ENCODE measurements at places on chromosomes 7 and 10.

DNA sequence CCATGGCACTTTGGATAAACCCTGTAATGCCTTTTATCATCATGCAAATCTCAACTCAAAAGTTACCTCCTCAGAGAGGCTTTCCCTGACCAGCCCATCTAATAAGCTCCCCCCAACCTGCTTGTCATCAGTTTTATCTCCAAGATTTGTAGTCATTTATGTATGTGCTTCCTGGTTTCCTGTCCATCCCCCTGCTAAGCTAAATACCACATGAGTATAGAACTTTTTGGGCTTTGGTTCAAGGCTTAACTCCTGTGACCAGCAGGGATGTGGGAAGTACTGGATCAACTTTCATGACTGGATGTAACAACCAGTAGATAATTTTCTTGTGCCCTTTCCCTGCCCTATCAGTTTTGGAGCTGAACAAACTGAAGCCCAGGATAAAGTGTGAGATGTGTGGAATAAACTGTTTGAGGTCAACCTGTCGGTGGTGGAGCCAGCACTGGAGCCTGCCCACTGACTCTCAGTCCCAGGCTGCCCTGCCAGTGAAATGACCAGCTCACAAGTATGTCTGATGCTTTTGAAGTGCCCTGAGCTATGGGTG lies 148.6 kb downstream of the CYP26A1 start:
- DNase-seq = no peak

GRCh38 chr10:90947030-90947960 lies 26.4 kb upstream of the ANKRD1 start:
- no peak for DNase-seq

DNA sequence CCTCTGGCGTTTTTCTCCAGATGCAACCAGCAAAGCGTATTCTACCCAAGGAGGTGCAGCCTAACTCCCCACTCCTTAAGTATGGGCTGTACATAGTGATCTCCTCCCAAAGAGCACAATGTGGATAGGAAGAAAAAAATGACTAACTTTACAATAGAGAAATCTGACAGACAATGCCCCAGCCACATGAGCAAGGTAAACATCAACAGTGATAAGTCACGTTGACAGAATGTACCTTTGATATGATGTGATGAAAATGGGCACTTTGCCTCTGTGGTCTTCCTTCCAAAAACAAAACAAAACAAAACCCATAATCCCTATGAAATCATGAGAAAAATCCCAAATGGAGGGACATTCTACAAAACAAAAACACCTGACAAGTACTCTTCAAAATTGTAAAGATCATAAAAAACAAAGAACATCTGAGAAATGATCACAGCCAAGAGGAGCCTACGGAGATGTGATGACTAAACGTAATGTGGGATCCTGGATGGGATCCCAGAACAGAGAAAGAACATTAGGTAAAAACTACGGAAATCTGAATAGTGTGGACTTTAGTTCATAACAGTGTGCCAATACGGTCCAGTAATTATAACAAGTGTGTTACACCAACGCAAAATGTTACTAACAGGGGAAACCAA lies 50.6 kb downstream of the ABLIM1 start:
- no peak for DNase-seq

- no peak for DNase-seq
Observed at GRCh38 chr7:154871507-154871906, 131.4 kb downstream of the PAXIP1 start.

GRCh38 chr7:29177963-29178600 lies 16.5 kb upstream of the CHN2 start:
- DNase-seq = no peak

DNA sequence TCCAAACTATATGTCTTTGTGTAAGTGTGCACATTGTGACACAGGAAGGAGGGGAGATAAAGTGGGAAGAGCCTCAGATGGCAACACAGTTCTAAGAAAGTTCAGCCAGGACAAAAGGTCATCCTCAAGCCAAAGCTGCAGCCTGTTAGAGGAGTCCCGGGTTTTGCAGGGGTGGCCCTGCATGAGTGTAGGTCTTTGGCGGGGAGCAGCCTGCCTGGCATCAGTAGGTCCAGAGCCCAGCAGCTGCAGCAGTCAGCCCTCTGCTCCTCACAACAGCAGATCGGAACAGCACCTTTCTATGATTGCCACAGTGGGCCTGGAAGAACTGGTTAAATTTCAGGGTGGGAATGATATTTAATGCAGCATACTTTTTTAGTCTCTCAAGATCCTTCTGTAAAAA lies 13.5 kb upstream of the VDAC2 start:
- no peak for DNase-seq

GRCh38 chr10:124291001-124291701 lies 127.6 kb downstream of the OAT start:
- no peak for DNase-seq

DNA sequence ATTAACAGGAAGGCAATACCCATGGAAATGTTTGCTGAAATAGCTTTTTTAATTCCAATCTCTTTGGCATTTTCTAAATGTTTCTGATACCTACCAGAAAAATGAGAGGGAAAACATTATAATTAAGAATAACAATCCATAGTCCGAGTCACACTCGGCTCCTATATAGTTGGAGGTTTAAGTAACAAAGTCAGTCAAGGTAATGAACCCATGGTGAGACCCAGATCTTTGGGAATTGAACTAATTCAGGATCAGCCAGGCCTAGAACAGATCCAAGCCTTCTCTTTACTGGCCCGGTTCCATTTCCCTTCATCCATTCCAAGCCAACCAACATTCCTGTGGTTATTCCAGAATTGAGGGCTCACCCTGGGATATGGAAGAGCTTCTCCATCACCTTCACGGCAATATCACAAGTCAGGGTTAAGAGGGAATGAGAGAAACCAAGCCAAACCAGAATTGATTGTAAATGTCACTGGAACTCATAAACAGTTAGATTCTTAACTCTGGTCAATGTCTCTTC lies 28.3 kb downstream of the ABCB4 start:
- DNase-seq = no peak

GRCh38 chr10:25522294-25522693 lies 347.5 kb downstream of the GPR158 start:
- no peak for DNase-seq

GRCh38 chr7:36650766-36651312 lies 73.5 kb downstream of the AOAH start:
- no peak for DNase-seq

GRCh38 chr10:689452-690371 lies at the start of gene DIP2C:
Gene DIP2C (minus strand): TSS chr10:689668. CDS start chr10:689578, 90 bp downstream.
- DNase-seq = peak; percentile 32

- DNase-seq = no peak
Observed at GRCh38 chr10:63256009-63256773, 123.1 kb downstream of the NRBF2 start.

DNA sequence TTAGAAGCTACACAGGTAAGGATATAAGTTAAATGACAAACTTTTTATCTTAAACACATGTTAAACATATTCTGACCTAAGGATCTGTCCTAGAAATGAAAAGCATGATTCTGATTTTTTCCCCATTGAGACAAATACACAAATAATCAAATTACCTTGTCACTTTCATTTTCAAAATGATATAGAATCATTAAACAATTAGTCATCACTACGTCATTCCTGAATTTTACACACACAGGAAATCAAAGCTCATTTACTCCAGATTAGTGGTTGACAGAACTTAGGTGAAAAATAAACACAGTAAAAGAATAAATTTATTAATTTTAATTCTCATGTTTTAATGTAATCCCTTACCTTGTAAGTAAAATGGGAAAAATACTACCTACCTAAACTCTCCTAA lies 89.0 kb downstream of the AASS start:
- DNase-seq = no peak

DNA sequence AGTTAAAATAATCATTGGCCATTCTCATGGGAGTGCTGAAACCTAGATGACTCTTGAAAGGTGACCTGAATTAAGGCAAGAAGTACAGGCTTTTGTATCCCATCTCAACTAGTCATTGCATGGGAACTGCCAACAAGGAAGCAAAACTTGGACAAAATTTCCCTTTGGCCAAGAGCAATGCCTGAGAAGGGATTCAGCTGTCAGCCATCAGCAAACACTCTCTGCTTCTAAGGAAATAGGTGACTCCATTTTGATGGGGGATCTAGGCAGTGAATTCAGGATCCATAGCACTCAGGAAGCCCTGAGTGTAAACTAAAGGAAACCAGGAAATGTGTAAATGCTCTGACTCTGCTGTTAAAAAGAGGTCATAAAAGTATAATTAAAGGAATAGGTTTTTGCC lies 221.5 kb upstream of the TMEM229A start:
- DNase-seq = no peak

GRCh38 chr10:100934084-100934659 lies 21.4 kb downstream of the SLF2 start:
- DNase-seq = no peak

DNA sequence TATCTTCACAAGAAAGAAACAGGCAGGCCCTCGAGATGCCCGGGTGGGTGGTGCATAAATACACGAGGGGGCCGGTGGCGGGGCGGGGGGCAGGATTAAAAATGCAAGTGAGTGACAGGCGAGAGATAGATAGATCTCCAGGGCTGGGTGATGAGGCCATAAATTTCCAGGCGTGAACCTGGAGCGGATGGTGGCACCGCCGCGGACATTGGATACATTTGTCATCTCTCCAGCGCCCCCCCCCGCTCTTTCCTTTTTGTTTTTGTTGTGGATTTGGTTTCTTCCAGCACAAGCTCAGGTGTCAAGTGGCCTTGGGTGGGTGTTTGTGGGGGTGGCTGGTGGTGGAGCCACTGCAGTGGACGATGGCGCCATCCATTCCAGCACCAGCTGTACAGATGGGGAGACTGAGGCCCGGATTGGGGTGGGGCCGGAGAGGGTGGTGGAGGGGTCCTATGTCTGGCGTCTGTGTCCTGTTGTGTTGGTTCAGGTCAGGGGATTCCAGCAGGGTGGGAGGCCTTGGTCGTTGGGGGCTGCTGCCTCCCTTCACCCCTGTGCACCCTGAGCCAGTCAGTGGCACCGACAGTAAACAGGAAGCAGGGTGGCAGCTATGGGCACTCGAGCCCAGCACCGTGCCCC lies 2.9 kb downstream of the ELFN1 start:
- DNase-seq = no peak

- DNase-seq = no peak
Observed at GRCh38 chr7:91248996-91249395, 15.2 kb upstream of the FZD1 start.

DNA sequence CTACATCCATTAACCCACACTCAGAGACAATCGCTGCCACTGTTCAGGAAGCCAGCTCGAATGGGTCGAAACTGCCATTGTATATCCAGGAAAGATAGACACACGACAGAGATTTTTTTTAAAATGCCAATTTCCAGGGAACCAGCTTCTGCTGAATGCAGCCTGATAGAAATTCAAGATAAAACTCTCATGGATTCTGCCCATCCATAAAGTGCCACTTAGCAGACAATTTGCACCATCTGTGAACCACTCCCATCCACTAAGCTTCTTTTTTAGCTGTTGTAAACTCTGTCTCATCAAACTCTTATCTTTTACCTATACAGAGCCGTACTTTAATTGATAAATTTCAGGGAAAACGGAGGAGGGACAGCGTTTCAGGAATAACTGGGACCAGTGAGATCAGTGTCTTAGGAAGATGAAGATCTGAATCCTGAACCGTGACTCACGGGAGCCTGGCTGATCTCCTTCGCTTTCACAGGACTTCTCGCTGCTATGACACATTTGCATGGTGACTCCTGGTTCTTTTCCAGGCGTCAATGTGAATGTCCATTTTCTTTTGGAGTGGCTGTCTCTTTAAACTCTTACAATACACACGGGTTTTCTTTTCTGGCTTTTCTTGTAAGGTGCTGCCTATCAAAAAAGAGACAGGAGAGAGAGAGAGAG lies 103.4 kb downstream of the FAM204A start:
- DNase-seq = no peak

- DNase-seq = no peak
Observed at GRCh38 chr7:121479466-121479865, 83.4 kb upstream of the FAM3C start.

DNA sequence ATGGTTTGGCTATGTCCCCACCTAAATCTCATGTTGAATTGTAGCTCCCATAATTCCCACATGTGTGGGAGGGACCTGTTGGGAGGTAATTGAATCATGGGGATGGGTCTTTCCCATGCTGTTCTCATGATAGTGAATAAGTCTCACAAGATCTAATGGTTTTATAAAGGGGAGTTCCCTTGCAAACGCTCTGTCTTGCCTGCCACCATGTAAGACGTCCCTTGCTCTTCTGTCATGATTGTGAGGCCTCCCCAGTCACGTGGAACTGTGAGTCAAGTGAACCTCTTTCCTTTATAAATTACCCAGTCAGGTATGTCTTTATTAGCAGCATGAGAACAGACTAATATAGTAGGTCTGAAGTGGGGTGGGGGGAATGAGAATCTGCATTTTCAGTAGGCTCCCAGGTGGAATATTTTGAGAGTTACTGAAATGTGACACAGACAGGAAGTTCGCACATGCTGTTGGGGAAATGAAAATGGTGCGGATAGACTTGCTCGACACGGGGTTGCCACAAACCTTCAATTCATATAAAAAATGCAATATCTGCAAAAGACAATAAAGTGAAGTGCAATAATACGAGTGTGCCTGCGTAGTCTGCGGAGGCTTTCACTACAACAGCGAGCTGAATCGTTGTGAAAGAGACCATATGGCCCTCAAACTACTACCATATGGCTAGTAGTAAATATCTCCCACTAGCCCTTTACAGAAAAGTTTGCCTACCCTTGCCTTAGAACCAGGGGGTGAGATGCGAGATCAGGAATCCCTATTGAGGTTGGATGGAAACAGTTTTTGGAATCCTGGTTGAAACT lies 166.1 kb downstream of the GRK5 start:
- no peak for DNase-seq

- no peak for DNase-seq
Observed at GRCh38 chr7:148289630-148290029, 300.9 kb upstream of the C7orf33 start.

DNA sequence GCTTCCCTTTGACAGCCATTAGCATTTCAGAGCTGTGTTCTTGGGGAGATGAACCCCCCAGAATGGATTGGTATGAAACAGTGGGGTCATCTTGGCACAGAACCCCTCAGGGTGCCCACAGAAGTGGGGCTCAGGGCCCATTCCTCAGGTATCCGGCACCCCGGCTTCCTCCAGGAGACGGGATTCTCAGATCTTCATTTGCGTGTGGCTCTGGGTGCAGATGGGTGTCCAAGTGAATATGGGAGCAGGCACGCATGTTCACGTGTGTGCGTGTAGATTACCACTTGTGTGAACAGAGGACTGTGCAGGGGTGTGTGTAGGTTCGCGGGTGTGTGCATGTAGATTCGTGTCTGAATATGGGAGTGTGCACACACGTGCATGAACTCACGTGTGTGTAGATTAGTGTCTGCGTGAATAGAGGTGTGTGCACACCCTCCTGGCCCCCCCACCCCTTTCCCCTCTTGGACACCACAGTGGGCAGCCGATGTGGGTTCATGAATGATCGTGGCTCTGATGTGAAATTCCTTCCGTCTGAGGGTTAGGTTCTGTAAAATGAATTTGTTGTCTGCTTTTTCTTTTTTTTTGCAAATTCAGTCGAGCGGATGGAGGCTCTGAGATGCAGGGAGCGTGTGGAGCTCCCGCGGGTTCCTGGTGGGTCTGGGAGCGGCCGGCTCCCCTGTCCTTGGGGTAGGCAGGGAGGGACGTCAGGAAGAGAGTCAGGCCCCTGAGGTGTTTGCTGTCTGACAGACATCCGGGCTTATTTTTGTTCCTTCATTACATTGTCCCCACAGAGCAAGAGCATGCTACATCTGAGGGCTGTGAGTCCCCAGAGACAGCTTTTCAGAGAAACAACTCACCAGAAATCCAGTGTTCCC lies 7.4 kb downstream of the ELFN1 start:
- DNase-seq = no peak
